Cardiac fibroblast (primary cell): ENCODE measurements at places on chromosomes 12 and 14.

DNA sequence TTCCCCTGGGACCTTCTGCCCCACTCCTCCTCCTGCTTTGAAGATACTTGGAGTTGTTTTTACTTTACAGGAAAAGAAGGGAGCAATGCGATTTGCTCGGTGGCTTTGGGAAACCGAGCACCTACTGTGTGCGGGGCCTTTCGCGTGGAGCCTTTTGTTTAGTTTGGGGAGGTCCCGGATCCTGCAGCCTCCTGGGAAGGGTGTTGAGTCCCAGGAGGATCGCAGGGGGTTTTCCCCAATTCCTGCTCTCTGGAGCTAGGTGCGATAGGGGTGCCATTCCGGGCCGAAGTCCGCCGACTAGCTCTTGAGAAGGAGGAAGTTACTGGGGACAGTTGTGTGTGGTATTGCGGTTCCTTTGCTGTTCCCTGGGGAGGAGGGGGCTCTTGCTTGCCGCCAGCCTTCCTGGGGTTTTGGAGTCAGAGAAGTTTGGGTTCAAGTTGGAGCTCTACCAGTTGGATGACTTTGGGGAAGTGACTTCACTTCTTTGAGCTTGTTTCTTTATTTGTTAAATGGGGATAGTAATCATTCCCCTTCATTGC lies 1.1 kb downstream of the BRI3BP start:
- DNase-seq, result peak; percentile 5

- no peak for DNase-seq
Measured at GRCh38 chr12:106152334-106152733, 13.6 kb upstream of the NUAK1 start.

DNA sequence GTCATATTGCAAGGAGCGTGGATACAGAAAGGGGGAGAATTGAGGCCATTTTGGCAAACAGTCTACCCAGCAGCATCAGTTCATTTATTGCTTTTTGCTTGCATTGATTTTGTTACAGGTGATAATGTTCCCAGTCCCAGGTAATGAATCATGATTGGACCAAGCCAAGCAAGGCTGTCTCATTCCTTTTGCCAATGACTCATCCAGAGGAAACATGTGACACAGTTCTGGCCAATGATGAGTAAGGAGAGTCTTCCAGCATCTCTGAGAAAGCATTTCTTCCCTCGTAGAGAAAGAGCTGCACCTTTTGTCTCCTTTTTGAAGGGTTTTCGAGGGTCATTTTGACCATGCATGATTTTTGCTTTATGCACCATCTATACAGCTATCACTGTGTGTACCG lies 68.2 kb downstream of the SLC15A4 start:
- no peak for DNase-seq

DNA sequence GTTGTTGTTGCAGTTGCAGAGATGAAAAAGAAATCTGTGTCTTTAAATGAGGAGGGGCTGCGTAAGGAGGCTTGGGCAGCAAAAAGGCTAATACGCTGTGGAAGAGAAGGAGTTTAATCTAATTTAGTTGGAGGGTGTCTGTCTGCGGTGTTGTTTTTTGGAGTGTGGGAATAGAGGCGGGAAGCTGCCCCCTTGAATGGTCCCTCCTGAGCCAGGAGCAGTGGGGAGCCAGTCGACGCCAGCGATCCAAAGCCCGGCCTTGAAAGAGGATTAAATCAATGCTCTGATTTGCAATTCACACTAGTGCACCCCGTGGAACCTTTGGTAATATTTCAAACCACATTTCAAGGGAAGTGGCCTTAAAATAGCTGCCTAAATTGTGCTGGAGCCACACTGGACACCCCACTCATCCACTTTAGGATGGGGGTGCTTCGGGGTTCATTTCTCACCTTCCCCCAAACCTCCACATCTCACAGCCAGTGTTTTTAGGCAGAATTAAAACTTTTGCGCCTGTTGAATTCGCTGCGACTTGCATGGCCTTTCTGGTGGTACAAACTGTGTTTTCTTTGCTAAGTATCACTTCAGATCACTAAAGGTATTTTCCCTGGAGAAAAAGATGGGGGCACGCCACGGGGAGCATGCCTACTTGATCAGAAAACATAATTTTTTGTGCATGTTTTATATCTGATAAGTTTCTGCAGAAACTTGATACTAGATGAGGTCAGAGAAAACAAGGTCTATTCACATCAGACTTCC lies 4.1 kb upstream of the FZD10 start:
- no peak for DNase-seq

GRCh38 chr12:80470403-80470802 lies 26.4 kb downstream of the PTPRQ start:
- no peak for DNase-seq

DNA sequence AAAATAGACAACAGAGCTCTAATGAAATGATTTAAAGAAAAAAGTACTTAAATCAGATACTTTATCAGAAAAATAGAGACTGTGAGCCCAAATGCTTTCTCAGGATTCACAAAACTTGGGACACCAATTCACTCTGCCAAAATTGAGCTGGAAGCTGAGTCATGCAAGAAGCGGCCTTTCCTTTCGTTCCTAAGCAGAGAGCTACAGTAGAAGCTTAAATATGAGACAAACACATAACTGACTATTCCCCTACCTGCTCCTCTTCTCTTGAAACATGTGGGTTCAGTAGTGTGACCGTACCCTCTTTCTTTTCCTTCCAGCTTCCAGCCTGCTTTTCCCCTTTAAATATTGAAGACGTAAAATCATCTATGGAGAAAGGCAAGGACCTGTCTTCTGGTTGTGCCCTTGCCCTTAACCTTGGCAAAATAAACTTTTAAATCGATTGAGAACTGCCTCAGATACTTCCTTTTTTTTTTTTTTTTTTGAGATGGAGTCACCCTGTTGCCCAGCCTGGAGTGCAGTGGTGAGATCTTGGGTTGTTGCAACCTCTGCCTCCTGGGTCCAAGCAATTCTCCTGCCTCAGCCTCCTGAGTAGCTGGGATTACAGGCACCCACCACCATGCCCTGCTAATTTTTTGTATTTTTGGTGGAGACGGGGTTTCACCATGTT lies 4.4 kb upstream of the SDS start:
- peak; percentile 78 for DNase-seq

DNA sequence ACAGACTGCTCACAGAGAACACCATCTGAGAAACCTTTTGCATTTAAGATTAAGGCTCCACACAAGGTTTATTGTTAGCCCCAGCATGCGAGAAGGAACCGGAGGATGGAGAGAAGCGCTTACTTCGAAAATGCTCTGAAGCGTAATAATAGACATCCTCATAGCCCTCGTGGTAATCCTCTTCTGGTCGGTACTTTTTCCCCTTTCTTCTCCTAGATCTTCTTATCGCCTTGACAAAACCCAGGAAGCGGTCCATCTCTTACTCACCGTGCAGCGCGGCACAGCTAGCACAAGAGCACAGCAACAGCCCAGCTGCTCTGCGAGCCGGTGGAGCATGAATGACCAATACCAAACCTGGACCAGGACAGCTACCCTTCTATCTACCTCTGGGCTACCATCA lies 125.1 kb upstream of the GRIP1 start:
- no peak for DNase-seq

GRCh38 chr12:90791445-90791844 lies 163.5 kb downstream of the CCER1 start:
- no peak for DNase-seq

DNA sequence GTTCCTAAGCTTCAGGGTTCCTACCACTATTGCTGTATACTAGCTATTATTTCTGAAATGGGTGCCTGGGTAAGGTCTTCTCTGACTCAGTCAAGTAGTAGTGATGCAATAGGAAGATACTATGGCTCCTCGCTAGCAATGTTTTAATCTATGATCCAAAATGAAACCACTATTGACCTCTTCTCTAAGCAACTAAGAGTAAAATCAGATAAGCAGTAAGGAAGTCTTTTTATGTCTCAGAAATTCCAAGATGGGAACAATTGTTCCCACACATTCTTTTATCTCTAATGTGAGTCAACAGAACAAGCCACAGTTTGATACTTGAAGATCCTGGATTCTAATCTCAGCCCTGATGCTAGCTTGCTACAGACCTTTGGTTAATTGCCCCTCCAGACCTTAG lies 45.1 kb downstream of the AREL1 start:
- peak; percentile 63 for DNase-seq

- DNase-seq, result no peak
Measured at GRCh38 chr12:38547586-38547985, 231.0 kb downstream of the ALG10B start.

DNA sequence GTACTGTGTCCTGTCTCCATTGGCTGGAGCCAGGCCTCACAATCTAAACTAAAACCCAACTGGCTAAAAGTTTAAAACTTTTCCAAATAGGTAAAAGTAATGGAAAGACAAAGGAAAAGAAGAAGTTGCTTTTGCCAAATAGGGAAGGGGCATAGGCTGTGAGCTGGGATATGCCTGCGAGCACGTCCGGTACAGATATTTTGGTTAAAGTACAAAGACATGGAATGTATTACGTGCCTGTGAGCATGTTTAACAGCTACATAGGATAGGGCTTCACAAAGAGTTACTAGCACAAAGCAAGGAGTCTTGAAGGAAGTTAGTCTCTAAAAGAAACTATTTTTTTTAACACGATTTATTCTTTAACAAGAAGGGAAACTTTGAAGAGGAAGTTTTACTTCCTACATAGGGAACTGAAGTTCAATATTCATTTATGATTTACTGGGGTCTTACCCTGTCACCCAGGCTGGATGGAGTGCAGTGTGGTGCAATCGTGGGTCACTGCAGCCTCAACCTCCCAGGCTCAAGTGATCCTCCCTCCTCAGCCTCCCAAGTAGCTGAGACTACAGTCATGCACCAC lies 41.9 kb upstream of the INF2 start:
- DNase-seq, result no peak

DNA sequence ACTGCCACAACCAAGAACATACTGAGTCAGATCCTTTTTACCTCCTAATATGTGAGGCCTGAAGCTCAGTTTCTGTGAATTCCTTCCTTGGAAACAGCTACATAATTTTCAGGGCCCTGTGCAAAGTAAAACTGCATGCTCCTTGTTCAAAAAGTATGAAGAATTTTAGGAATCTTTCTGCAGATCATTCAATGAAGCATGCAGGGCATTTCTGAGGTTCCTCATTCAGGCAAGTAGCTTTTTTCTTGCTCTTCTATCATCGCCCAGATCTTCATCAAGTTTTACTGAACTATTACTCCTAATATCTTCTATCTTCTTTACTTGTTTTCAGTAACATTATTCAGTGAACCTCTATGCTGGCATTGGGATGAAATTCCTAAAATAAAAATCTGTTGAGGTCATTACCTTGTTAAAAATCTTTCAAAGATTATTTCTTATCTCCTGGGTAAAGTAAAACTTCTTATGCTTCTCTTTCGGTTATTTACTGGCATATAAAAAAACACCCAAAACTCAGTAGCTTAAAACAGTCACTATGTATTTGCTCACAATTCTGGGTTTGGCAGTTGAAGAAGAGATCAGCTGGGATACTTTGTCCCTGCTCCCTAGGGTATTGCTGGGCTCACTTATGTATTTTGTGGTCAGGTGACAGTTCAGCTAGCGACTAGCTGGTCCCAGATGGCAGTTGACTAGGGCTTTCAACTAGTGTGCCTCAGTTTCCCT lies 42.6 kb upstream of the KRR1 start:
- no peak for DNase-seq

DNA sequence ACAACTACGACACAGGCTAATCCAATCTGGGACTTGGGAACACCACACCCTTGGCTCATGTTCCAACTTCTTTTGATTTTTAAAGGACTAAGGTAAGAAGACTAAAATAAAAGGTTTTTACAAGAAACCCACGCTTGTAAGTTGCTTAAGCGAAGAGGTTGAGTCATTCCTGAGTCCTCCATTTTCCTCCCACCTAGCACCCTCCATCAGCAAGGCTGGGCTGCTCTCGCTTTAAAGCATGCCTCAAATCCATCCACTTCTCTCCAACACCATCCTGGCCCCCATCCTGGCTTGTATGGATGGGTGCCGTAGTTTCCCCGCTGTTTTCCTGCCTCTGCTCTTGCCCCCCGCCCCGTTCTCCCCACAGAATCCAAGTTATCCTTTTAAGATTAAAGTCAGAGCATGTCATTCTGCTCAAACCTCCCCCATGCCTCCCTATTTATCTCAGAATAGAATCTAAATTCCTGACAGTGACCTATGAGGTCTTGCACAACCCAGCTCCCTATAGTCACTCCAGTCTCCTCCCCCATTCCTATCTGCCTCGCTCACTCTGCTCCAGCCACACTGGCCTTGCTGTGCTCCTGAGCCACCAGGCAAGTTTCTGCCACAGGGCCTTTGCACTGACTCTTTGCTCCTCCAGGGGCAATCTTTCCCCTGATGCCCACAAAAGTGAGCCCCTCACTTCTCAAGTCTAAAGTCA lies 34.5 kb downstream of the SCARB1 start:
- peak; percentile 92 for DNase-seq

DNA sequence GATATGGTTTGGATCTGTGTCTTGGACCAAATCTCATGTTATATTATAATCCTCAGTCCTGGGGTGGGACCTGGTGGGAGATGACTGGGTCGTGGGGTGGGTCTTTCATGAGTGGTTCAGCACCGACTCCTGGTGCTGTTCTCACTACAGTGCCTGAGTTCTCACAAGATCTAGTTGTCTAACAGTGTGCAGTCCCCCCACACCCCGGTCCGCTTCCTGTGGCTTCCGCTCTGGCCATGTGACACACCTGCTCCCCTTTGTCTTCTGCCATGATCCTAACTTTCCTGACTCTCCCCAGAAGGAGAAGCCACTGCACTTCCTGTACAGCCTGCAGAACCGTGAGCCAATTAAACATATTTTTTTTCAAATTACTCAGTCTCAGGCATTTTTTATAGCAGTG lies 1262.2 kb downstream of the TMEM121 start:
- DNase-seq, result no peak

- no peak for DNase-seq
Measured at GRCh38 chr12:74780182-74780849, 242.7 kb downstream of the ATXN7L3B start.

GRCh38 chr12:45184147-45184963 lies 31.5 kb upstream of the ANO6 start:
- no peak for DNase-seq

- no peak for DNase-seq
Measured at GRCh38 chr12:57765698-57766463, 997 bp downstream of the CYP27B1 start.

GRCh38 chr12:44774815-44775411 lies 101.2 kb downstream of the NELL2 start:
- DNase-seq, result peak; percentile 7

- no peak for DNase-seq
Measured at GRCh38 chr14:37027188-37027824, 145.1 kb downstream of the SLC25A21 start.

DNA sequence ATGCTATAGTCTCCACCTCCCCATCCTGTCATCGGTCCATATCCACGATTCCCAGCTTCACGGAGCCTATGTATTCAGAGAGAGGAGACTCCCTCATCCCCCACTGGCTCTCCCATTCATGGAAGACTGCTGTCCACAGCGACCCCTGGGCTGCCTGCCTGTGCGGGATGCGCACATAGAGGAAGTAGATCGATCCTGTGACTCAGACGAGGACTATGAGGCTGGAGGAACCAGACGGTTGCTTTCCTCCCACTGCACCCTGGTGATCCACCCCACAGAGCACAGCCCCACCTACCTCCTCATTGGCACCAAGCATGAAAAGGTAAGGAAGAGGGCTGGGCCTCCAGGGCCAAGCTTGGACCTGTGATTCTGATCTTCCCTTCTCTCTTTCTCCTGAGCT lies 24.4 kb downstream of the PIGH start:
- no peak for DNase-seq

GRCh38 chr12:115648463-115648862 lies 629.0 kb downstream of the MED13L start:
- DNase-seq, result peak; percentile 15
